ENCODE measurements at places on chromosomes 13 and 19.

DNA sequence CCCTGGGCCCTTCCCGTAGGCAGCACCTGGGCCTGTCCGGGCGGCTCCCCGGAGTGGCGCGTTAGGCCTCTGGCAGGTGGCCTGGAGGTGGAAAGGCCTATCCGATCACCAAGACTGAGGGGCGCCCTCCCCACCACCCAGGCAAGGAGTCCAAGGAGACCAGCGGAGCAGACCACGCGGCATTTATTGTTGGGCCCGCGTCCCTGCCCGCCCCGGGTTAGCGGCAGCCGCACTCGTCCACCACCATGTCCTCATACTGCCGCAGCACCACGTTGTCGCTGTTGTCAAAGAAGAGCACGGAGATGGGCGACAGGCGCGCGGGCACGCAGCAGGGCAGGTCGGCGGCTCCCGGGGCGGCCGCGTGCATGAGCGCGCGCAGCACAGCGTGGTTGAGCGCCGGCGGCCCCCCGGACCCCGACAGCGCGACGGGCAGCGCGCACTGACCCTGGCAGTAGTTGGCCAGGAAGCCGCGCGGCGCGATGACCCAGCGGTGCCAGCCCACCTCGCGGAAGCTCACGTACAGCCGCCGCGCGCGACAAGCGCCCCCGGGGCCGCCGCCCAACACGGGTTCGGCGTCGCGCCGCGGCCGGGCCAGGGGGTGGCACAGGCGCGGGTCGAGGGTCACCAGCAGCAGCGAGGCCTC lies 27.5 kb downstream of the CERS1 start:
- no peak for DNase-seq

DNA sequence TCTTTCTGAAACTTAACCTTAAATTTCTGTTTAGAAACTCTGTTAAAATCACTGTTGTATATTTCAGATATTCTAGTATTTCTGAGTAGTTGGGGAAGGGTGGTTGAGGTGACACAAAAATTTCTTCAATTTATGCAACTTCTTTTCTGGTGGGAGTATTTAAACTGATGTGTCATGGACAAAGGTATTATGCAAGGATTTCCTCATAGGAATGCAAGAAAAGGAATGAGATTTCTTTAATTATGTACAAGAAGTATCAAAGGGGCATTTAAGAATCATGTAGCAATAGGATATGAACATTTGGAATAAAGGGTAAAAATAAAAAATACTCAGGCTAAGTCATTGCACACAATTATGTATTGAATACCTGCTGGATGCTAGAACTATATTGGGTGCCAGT lies 575.8 kb upstream of the KLF12 start:
- no peak for DNase-seq

DNA sequence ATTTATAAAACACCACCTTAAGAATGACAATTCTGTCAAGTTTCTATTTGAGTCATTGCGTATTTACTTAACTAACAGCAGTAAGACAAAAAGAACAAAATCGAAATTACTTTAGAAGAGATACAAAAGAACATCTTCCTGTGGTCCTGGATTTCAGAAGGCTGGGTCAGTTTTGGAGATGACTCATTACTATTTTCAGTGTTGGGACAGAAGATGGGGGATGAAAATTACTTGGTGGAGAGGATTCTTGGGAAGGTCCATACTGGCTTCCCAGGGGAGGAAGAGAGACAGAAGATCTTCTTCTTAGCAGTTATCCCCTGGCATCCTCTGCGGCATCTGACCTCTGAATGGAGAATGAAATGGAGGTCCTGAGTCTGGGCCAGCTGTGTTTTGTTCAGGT lies 33.5 kb upstream of the CSNK1A1L start:
- DNase-seq: no peak

DNA sequence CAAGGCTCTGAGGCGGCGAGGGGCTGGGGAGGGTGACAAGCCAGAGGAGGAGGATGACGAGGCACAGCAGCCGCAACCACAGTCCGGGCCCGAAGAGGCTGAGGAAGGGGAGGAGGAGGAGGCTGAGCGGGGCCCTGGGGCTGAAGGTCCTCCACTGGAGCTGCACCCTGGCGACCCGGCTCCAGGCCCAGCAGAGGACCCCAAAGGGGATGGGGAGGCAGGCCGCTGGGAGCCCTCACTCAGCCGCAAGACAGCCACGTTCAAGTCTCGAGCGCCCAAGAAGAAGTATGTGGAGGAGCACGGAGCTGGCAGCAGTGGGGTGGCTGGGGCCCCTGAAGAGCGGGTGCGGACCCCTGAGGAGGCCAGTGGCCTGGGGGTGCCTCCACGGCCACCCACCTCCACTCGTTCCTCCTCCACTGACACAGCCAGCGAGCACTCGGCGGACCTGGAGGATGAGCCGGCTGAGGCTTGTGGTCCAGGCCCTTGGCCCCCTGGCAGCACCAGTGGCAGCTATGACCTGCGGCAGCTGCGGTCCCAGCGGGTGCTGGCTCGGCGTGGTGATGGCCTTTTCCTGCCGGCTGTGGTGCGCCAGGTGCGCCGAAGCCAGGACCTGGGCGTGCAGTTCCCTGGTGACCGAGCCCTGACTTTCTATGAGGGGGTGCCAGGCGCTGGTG lies 2.9 kb downstream of the CIC start:
- DNase-seq: no peak

All from GM10248 (cell line).